ENCODE measurements at places on chromosomes 12 and 14.

GRCh38 chr14:55705651-55706364, 125.8 kb downstream of the KTN1 start:
- no peak for DNase-seq

DNA sequence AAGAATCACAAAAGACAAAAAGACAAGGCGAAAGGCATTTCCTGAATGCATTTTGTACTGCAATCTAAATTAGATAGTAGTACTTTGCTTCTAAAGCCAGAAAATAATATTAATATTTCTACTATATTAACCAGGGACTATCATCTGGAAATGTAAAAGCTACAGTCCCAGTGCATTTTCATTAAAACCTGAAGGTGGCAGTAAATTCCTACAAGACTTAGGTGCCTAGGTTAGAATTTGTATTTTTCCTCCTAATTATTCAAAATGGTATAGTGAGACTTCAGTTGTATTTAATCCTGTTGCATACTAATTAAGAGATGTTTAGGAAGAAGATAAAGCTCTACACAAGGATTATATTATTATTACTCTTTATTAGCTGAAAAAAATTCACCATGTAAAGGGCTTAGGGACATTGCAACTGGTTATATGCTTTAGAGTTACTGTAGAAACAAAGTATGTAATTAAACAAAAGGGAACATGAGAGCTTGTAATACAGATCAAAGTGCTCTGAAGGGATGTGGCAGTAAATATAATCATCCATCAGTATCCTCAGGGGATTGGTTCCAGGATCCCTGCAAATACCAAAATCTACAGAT, 53.6 kb downstream of the BRMS1L start:
- DNase-seq = no peak

DNA sequence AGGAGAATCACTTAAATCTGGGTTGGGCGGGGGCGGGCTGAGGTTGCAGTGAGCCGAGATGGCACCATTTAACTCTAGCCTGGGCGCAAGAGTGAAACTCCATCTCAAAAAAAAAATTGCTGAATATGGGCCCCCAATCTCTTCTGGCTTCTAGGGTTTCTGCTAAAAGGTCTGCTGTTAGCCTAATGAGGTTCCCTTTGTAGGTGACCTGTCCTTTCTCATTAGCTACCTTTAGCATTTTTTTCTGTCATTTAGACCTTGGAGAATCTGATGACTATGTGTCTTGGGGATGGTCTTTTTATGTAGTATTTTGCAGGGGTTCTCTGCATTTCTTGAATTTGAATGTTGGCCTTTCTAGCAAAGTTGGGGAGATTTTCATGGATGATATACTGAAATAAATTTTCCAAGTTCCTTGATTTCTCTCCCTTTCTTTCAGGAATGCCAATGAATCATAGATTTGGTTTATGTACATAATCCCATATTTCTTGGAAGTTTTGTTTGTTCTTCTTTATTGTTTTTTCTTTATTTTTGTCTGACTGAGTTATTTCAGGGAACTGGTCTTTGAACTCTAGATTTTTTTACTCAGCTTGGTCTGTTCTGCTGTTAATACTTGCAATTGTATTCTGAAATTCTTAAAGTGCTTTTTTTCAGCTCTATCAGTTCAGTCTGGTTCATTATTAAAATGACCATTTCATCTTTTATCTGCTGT, 181.5 kb downstream of the TTC6 start:
- DNase-seq = no peak

DNA sequence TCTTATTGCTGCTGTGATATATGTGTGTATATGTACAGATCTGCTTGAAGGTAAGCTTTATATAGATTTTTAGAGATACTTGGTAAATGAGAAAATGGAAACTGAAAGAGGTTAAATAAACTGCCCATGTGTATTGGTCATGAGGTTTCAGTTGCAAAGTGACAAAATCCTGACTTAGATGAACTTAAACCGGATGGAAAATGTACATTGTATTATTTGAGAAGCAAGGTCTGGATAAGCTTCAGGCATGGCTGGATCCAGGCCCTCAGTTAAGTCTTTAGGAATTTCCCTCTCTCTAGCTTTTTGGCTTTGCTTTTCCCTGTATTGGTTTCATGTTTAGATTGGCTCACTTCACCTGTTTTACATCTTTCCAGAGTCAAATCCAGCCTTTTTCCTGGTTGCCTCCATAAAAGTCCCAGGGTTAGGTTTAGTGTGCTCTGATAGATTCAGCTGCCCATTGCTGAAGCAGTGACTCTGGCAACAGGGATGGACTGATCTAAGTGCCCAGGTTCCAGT, 21.0 kb upstream of the MAP1LC3B2 start:
- DNase-seq = no peak

Measured in skin of body (tissue), 3 donors.